Left renal pelvis (tissue), 4 donors: ENCODE measurements at places on chromosomes 3 and 15. TPM values are rescaled to one million over a fixed set of nuclear protein-coding genes. Genes with fewer than 3 reads are reported as not detected.

CTXN2 gene
- polyA plus RNA-seq, result not detected

GRCh38 chr3:33385423-33385822 lies 54.8 kb downstream of the UBP1 start:
- no peak for DNase-seq

ATP8B4 gene
- polyA plus RNA-seq, result 3.3 TPM

DNA sequence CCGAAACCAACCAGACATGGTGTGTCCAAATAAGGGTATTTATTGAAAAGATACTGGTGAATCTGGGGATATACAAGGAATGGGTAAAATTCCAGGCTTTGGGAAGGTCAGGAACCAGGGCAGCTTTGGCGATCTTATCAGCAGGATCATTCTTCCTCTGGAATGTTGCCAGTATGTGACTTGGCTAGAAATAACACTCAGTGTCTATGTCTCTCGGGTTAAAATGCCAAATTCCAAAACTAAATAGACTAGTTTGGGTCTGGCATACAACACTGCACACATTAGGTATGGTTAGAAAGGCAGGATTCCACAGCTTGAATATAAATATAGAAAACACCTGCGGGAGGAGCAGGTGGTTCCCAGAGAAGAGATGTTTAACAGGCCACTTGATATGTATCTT lies 220.2 kb upstream of the CD96 start:
- DNase-seq, result no peak

DNA sequence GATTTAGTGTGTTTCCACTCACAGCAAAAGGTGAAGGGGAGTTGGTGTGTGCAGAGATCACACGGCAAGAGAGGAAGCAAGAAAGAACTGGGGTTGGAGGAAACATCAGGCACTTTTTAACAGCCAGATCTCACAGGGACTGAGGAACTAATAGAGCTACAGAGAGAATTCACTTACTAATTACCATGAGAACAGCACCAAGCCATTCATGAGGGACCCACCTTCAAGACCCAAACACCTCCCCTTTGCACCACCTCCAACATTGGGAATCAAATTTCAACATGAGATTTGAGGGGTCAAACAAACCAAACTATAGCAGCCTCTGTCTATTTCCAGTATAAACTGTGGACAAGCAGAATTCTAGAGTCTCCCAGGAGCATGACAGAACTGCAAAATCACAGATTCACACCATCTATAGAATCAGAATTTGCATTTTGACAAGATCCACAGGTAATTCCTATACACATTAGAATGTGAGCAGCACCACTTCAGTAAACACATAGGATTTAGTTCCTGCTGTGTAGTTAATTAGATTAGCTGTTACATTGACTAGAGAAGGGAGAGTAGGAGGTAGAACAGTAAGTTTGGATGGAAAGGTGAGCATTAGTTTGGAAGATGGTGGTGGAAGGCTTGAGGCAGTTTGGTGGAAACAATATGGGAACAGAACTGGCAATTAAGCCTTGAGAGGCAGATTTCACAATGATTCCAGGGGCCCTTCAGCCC lies 311.7 kb downstream of the NSUN3 start:
- no peak for DNase-seq

DNA sequence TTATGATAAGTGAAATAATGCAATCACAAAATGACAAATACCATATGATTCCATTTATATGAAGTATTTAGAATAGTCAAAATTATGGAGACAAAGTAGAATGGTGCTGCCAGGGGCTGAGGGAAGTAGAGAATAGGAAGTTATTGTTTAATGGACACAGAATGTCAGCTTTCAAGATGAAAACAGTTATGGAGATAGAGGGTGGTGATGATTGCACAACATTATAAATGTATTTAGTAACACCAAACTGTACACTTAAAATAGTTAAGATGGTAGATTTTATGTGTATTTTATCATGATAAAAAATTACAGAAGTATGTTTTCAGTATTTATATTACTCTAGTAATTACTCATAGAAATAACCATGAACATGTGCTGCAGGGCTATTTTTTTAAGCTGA lies 100.8 kb upstream of the AZI2 start:
- DNase-seq, result no peak

- no peak for DNase-seq
Observed at GRCh38 chr3:113166357-113166718, 45.0 kb upstream of the BOC start.

SLTM gene
- polyA plus RNA-seq, result 147 TPM

CYP1A1 gene
- polyA plus RNA-seq, result not detected

DNA sequence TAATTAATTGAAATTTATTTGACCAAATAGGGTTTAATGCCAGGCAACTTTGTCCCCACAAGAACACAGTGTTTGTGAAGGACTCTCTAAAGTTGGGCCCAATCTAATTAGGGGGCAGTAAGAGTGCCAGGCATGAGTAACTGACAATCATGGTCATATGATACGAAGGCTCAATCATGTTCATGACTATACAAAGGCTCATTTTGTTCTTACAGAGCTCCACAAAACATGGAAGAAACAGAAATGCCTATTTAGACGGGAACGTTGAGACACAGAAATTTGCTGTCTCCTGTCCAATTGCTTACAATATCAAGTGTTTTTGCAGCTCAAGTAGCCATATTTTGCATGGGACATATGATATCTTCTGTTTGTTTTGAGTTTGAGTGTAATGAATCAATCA lies 391.1 kb downstream of the SI start:
- no peak for DNase-seq

DNA sequence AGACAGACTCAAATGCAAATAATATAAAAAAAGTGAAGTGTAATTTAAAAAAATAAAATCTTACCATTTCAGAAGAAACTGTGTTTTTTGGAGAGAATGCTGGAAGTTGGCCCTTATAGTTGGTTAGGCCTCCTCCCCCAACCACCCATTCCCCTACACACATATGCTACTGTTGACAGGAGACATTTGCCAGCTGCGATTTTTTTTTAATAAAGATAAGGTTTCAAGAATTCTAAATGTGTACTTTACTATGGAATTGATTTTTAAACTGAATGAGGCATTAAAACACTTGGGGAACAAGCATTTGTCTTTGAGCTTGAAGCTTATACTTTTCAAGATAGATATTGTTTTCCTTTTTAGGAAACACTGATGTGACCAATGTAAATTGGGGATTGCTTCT lies 4.4 kb upstream of the SSR3 start:
- no peak for DNase-seq

CD80 gene
- 0.12 TPM for polyA plus RNA-seq

DNA sequence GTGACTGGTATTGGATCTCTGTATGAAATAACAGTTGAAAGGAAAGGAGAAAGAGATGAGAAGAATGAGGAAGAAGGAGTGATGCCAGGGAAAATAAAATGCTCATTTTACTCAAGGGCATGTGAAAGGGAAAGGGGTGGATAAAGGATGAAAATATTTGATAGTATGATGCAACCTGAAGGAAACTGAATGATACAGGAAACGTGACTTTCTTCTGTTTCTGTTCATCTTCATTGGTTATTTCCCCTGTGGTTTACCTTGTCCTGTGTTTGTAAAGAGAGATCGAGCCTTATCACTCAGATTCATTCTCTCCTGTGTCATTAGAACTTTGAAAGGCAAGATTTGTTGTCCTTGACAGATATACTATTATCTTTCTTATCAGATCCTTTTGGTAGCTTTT lies 243.6 kb upstream of the SLITRK3 start:
- no peak for DNase-seq

DNA sequence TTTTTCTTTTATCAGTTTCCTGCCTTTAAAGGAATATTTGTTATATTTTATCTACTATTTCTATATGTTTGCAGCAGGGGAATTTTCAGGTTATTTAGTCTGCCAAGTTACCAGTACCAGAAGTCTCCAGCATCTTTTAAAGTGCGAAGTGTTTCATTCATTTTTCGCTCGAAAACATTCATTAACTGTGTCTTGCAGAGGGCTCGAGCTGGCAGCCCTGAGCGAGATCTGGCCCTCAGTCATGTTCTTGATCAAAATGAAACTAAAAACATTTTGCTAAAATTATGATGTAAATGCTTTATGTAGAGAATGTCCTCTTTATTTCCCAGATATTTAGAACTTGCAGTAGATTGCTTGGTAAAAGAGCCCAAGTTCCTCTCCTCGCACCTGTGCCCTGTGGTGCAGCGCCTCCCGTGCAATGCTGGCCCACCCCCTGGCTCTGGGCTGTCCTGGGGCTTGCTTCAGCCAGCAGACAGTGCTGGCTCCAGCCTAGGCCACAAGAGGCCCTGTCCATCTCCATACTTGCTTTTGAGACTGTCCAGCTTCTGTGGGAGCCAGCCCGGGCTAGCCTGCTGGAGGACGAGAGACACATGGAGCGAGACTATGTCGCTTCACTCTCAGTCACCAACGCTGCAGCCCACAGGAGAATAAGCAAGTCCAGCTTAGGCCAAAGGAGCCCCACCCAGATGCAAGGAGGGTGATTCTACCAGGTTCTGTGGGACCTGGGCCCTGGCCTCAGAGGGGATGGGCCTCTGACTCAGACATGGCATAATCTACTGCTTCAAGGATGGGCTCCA lies 71.9 kb upstream of the PRR23E start:
- DNase-seq, result no peak

DNA sequence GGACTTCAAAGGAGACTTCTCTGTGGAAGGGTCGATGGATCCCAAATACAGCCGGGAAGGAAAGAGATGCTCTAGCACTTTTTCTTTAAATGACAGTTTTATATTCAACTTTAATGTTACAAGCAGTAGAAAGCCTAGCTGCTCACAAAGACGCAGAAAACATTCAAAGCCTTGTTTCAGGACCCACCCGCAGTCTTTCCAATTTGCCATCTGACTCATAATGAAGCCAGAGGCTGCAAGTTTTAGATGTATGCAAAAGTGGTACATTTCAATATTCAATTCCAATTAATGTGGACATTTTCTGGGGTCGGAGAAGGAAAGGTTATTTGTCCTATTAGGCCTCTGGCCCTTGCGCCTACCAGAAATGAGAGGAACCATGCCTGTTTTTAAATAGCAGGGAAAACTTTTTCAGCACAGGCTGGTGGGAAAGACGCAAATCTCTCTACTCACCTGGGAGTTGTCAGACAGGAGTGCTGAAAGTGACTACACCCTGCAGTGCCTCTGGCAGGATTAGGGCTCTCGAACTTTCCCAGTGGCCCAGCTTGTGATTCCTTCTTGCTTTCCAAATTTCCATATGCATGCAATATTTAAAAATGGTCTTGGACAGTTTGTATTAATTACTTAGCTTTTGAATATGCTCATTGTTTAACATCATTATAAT lies 117.4 kb upstream of the MBNL1 start:
- DNase-seq, result no peak

- DNase-seq, result no peak
Observed at GRCh38 chr3:2523281-2523836, 424.7 kb downstream of the CNTN4 start.

CCR2 gene
- polyA plus RNA-seq, result 2.4 TPM

- DNase-seq, result no peak
Observed at GRCh38 chr3:22981166-22981565, 222.0 kb upstream of the UBE2E2 start.

ZBED2 gene
- polyA plus RNA-seq, result 0.36 TPM

GRCh38 chr3:37504583-37505357 lies 330.4 kb upstream of the LRRFIP2 start:
- no peak for DNase-seq

DNA sequence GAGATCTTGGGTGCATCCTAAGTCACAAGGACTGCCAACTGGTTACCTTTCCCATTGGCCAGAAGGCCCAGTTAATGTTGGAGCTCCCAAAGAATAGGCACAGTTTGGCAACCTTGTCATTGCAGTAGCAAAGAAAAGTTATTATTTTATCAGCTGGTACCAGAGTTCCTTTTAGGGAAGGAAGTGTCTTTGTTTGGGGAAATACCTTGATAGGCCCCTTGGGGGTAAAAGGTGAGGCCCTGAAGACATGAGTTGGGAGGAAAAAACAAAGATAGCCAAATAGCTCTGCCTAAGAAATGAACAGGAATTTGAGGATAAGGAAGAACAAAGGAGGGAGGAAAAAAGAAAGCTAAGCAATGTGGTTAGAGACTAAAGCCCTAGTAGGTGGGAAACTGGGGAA lies 85.8 kb downstream of the ANP32A start:
- no peak for DNase-seq

- no peak for DNase-seq
Observed at GRCh38 chr15:96544162-96544756, 213.8 kb downstream of the NR2F2 start.

GRCh38 chr15:83533410-83533962 lies 86.3 kb downstream of the SH3GL3 start:
- no peak for DNase-seq

- no peak for DNase-seq
Observed at GRCh38 chr3:101009386-101009785, 16.2 kb upstream of the ABI3BP start.

DNA sequence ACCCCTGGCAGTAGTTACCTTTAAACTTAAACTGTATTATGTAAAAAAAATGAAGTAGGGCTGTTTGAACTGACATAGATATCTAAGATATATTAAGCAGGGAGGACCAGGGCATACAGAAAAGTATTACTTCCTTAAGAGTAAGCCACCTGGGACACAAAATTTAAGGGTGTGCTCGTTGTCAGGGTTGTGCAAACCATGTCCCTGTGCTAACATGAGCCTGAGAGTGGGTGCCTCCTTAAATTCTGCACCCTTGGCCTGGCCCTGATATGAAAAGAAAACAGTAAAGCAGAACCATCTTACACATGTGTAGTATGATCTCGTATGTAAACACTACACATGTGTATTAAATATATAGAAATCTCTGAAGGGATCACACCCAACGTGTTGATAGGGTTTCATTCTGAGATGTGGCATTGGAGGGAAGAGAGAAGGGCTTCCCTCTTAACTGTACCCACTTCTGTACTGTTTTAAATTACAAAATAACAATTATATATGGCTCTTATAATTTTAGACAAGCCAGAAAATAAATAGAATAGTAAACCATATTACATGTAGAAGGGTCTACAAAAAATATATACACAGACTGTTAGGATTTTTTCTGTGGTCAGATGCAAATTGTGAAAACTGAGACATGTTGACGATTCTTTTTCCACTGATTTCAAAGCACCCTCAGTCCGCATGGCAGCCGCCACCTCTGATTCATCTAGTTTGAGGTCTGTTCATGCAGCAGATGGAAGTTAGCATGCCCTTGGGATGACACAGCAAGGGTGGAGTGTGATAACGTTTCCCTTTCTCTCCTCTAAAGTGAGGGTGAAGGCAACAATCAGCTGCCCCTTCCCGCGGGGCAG lies 400.8 kb upstream of the PROK2 start:
- no peak for DNase-seq

SV2B gene
- polyA plus RNA-seq, result 1.3 TPM

SH2D7 gene
- polyA plus RNA-seq, result 0.42 TPM

DNA sequence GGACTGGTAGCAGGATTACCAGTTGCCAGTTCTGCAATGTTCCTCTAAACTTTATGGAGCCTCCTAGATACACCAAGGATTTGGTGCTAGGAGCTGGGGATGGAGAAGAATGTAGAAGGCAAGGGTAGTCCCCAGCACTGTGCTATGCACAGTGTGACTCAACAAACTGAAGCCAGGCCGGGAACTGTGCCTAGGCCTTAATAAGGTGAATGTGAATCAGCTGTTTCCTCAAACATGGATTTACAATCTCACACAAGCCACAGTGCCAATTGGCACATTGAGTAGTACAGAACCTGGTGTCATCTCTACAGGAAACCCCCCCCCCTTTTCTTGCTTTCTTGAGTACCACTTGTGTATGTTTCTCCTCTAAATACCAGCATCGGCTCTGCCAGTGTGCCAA lies 32.5 kb downstream of the MRPS25 start:
- no peak for DNase-seq

GRCh38 chr15:52010633-52011595 lies 8.1 kb upstream of the MAPK6 start:
- DNase-seq, result no peak
